Transverse colon (tissue), 4 donors: ENCODE measurements at places on chromosomes 6 and 20.

DNA sequence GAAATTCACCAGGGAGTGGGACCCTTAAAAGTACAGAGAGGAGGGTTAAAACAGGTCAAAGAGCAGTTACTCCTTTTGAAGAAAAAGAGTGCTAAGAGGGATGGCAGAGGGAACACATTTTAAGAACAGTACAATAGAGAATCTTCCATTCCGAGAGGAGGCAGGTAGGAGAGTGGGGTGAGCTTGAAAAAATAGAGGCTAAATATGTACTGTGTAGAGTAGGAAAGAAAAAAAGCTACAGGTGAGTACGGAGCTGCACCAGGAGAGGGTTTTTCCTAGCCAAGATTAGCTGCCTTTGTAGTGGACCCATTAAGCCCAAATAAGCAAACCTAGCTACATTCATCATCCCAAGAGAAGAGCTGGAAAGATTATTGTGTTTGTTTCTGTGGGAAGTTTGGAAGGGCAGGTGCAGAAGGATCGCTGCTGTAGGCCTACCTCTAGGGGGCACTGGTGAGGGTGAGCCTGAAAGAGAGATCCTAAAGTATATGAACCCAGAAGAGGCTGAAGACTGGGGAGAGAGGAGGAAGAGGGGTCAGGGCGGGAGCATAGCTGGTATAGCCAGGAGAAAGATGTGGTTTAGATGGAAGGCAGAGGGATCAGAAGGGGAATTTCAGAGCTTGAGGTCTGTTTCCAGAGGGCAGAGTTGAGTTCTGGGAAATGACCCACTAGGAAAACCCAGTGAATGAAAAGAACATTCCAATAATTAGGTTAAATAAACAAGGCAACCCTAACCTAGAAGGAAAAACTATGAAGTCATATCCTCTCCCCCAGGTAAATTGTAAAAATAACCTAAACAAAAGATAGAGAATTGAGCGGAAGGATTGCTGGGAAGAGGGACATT, 50.2 kb upstream of the HINT3 start:
- DNase-seq, result peak; percentile 64

GRCh38 chr6:108001696-108002231, 43.8 kb upstream of the SEC63 start:
- DNase-seq, result no peak

DNA sequence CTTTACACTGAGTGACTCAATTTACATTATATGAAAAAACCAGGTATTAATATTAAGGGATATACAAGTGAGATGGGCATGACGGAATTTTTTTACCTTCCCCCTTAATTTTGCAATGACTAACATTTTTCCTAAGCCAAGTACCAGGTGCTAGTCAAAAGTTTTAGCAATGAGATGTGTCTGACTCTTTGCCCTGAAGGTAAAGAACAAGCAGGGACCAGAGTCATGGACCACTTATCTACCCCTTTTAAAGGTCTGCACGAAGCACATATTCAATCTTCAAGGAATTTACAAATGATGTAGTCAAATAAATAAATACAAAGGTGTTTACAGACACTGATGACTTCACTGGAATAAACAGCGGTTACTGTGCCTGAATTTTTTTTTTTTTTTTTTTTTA, 1.4 kb downstream of the GLO1 start:
- no peak for DNase-seq

DNA sequence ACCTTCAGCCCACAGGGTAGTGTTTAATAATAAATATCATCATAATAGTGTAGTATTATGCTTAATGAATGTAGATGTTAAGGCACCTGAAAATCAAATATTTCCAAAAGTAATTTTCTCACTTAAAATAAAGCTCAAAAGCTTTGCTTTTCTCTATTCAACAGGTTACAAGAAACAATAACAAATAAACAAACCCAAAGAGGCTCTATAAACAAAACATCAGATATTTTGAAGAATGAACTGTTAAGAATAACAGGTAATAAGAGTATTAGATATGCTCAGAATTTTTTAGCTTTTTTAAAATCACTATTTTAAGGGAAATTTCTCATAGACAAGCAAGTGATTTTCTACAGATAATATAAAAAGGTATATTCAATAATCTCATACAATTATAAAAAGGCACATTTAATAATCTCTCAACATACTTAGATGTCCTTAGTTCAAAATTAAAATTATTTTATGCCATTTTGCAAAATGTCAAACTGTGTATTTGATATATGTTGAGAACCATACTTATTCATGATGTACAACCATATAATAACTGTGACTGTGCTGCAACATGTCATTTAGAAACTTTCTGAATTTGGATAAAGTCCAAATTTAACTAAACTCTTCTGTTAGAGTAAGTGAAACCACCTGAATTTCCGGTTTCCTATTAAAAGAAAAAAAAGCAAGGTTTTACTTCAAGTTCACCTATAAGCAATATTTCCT, 35.8 kb downstream of the PHIP start:
- no peak for DNase-seq

- no peak for DNase-seq
Measured at GRCh38 chr6:16704401-16705045, 56.7 kb downstream of the ATXN1 start.

- DNase-seq, result no peak
Measured at GRCh38 chr6:1597924-1598323, 11.8 kb upstream of the FOXC1 start.
